ENCODE measurements at places on chromosomes 6 and 20.

DNA sequence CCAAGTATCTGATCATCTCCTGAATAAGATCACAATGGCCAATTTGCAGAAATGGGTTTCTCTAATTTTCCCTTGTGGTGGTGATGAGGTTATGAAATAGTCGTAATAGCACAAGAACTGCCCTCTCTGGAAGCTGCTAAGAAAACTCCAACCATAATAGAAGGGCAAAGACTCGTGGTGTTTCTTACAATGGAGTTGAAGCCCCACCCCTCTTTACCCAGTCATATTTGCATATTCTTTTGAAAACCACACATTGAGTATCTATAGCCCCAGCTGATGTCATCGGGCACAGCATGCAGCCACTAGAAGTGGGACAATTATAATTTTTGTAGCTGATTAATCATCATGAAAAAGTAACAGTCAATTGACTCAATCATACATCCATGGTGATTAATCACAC lies 452.1 kb upstream of the POU3F2 start:
- DNase-seq: no peak

DNA sequence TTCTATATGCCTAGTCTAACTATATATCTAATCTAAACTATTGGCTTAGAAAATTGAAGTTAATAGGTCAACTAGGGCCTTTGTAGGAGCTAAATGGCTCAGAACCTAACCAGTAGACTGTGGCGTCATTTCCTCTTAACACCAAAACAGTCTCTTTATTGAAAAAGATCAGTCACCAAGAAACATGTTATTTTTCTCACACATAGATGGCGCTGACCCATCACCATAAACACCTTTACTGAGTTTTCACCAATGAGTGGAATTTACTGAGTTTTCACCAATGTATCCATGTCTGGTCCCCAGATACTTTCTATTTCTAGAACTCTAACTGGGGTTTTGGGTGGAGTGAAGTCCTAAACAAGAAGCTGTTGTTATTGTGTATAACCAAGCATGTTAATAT lies 636.0 kb downstream of the BCKDHB start:
- DNase-seq: no peak

DNA sequence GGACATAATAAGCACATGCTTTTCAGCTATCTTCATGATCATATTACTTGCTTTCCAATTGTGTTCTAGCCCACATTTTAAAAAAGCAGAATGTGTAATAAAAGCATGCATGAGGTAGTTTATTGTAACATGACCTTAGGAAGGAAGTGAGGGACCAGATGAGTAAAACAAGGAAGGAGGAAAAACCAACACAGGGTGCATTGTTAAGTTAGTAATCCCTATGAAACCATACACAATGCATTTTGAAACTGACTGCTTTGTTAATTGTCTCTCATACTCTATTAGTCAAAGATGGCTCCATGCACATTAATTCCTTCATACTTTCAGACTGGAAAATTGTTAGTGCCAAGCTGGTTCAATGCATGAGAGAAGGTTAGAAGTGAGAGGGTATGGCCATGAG lies 37.7 kb upstream of the CENPW start:
- no peak for DNase-seq

- DNase-seq: no peak
Measured at GRCh38 chr6:158361961-158362669, 49.9 kb downstream of the TULP4 start.

- no peak for DNase-seq
Measured at GRCh38 chr6:39499053-39499452, 176.6 kb upstream of the KCNK16 start.

DNA sequence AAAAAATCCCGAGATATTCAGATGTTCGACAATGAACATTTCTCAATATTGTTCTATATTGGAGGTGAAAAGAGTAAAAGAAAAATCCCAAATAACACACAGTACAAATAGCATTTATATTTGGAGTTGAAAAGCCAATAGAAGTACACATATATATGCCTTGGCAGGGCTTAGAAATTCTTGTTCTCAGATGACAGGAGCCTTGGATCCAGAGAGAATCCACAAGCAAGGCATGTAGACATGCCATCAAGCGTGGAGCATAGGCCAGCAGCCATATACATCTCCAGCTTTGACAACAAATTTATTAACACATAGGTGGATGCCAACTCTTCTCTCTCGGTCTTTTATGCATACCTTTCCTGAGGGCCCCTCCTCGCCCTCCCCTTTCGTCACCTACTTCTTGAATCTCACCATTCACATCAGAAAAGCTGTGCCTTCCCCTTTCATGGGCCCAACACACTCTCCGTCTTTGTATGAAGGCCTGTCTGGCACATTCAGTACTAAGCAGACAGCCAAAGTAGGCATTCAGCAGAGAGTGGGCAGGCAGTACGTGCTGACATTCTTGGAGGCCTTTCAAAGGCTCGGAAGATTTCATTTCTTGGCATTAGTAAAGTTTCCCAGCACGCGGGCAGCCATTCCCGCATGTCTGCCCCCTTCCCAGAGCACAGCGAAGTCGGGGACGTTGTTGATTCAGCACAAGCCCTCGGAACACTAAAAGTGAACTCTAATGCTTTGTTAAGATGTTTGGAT lies 18.2 kb downstream of the NEDD9 start:
- no peak for DNase-seq

DNA sequence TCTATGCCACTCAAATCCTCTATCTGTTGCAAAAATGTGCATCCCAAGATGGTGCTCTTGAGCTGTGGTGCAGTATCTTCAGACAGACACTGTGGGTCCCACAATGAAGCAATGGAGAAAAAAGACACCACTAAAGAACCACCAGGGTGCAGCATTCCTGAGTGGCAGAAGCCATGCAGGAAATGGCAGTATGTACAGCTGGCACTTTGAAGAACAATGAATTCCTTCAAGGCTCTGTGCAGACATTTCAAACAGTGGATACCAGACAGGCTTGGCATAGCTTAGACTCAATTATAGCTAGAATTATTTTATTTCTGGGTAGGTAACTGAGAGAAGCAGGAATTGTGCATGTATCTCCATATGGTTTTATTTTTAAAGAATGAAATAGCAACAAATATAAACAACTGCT lies 24.0 kb upstream of the HDAC2 start:
- no peak for DNase-seq

- no peak for DNase-seq
Measured at GRCh38 chr6:90326404-90327057, 29.9 kb upstream of the BACH2 start.

DNA sequence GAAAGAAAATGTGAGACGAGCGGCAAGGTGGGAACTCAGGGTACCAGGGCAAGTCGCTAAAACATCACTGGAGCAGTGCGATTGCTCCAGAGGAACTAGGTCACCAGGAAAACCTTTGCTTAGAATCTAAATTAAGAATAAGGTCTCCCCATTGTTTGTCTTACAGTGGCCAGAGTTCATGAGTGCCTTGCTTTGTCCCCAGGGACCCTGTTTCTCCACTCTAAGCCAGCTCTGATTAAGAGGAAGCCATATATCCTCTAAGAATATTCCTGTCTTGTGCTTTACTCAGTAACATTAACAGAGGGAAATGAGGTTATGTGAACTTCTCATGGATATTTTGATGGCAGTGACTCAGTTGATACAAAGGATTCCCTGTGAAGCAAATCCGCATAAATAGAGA lies 305.8 kb downstream of the CD83 start:
- DNase-seq: no peak
